Ecto neural progenitor cell (in vitro differentiated cells): ENCODE measurements at places on chromosomes 6 and 20.
A peak's percentile ranks its signal among the peaks of the same experiment; 100 is the strongest.

- DNase-seq = no peak
These were observed 664.8 kb upstream of the GJE1 start for GRCh38 chr6:141467881-141468280.

DNA sequence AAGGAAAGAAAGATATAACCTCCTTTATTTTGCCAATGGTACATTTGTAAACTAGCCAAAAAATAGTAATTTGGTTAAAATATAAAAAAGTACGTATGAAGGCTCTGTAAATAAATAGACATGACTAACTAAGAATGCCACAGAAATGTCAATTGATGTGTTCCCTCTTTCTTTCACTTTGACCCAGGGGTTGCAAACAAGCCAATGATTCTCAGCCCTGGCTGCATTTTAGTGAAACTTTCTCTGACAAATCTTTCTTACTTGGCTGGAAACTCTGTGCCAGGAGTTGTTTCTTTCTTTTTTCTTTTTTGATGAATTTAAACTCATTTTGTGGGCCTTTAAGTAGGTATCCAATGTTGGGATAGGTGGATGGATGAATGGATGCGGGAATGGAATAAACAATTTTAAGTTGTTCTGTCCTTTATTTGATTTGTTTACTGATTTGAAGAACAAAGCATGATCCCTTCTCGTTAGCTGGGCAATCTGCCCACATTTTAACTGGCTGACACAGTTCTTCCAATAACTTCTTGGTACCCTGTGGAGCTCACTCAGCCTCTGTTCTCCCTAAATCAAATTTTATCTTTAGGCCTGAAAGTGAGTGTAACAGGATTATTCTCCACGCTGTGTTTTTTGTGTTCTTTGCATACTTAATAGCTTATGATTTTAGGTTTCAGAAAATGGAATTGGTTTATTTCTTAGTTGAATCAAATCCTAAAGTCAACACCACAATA, 58.6 kb upstream of the GCLC start:
- DNase-seq = no peak

DNA sequence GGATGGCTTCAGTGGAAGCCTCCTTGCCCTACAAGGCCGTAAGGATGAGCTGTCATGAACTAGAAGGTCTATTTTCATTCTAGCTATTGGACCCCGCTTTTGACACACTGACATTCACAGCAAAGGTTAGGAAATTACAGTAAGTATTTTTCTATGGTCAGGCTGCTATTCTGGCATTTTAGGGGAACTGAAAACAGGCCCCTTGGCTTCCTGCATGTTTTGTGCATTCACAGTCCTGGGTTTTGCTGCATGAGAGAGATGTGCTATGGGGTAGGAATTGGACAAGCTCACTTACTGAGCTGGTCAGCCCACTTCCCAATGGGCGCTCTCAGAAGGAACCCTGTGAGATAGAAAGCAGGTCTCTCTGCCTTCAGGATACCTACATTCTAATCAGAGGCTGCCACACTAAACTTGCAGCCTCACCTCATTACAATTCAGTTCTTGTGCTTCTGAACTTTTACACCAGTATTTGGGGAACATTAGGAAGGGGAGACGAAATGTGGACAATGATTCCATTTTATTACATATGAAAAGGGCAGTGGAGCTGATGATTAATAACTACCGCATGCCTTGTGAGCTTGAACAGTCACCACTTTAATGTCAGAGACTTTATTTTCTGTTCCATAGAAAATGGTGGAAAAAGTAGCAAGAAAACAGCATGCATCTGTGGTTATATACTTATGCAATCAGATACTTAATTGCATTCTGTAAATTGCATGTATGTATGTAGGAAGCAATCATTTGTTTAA, 86.6 kb upstream of the TAB2 start:
- DNase-seq = no peak

GRCh38 chr20:40741507-40742106, 52.6 kb upstream of the MAFB start:
- peak; percentile 60 for DNase-seq

GRCh38 chr20:16201191-16201590, 372.1 kb downstream of the KIF16B start:
- DNase-seq = no peak

DNA sequence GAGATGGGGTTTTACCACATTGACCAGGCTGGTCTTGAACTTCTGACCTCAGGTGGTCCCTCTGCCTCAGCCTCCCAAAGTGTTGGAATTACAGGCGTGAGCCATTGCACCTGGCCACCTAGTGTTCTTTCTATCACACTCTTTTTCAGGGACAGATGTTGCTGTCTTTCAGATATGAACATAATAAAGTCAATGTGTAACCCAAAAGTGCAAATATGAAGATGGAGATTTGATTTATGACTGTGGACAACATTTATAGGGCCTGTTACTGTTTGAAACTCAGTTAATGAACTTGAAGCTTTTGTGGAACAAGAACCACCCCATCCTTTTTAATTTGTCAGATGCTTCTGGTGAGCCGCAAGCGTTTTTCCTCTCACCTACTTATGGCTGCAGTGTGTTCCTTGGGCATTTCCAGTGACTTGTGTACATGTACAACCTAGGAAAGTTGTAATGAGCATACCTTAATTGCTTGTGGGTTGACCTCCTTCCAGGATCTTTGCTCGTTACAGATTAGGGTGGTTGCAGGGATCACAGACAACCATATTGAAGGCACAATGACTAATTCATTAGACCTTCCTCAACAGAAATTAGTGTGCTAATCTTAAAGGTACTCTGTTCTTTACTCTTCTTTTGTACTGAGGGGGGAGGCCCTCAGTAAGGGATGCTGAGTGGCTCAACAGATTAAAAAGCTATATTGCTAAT, 6.8 kb downstream of the TBPL1 start:
- no peak for DNase-seq

GRCh38 chr6:17851720-17852161, 135.7 kb downstream of the KIF13A start:
- DNase-seq = no peak

DNA sequence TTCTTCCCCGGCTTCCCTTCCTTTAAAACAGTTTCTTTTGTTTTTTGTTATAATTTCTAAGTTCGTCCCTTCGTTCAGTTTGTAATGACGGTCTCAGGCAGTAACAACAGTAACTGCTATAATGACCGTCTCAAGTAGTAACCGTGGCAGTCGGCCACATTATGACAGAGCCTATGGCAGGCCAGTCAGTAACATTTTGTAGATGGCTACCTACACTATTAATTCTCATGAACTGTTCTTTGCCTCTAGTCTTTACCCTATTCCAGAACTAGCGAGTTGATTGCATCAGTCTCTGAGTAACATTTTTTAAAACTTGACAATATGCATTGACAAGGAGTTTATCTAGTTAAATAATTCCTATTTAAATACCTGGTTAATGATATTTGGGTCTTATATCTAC, 43.0 kb upstream of the ADGRG6 start:
- DNase-seq = no peak

DNA sequence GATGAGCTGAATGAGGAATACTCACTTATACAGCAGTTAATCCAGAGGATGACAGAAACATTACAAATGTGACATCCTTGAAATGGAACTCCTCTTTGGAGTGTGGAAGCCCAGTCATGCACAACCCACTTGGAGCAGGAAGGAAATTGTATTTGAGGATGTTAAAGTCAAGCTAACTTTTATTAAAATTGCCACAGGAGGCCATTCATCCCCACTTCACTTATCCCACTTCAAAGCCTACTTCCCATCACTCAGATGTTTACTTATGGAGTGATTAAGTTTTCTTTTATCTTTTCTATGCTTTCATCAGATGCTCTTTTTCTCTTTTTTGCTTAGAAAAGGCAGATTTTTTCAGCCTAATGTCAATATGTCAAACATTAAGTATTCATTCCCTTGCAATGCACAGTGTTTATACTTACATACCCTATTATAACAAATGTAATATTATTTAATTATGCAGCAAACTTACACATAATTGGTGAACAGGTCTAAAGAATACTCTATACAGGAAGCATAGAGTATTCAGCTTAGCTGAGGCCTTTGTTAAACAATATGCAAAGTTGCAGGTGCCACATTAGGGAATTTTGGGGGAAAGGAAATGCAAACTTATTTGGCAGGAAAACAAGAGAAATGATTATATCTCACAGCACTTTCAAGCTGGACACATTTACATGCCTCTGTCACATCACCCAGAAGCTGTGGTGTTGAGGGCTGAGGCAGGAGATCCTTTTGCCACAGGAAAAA, 148.9 kb downstream of the KHDC1L start:
- DNase-seq = no peak

DNA sequence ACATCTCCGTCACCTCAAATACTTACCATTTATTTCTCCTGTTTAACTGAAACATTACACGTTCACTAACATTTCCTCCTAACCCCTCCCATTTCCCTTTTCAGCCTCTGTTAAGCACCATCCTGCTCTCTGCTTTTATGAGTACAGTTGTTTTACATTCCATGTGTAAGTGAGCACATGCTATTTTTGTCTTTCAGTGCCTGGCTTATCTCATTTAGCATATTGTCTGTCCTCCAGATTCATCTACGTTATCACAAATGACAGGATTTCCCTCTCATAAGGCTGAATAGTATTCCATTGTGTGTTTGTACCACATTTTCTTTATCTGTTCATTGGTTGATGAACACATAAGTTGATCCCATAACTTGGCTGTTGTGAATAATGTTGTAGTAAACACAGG, 22.7 kb downstream of the TAF11 start:
- DNase-seq = no peak

DNA sequence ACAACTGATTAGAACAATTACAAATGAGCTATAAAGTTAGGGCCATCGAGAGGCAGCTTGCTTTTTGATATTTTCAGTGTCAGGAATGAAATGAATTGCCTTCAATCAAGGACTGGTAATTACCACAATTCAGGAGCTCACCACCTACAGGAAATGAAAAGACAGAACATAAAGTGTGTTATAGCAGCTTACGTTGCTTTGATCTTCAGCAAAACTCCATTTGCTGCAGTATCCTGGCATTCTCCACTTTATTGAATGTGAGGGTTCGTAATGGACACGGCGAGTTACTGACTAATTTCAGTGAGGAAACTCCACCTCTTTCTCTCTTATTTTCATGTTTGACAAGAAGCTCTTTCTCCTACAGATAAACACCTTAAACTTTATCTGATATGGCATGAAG, 440.0 kb upstream of the HSF2 start:
- DNase-seq = no peak

DNA sequence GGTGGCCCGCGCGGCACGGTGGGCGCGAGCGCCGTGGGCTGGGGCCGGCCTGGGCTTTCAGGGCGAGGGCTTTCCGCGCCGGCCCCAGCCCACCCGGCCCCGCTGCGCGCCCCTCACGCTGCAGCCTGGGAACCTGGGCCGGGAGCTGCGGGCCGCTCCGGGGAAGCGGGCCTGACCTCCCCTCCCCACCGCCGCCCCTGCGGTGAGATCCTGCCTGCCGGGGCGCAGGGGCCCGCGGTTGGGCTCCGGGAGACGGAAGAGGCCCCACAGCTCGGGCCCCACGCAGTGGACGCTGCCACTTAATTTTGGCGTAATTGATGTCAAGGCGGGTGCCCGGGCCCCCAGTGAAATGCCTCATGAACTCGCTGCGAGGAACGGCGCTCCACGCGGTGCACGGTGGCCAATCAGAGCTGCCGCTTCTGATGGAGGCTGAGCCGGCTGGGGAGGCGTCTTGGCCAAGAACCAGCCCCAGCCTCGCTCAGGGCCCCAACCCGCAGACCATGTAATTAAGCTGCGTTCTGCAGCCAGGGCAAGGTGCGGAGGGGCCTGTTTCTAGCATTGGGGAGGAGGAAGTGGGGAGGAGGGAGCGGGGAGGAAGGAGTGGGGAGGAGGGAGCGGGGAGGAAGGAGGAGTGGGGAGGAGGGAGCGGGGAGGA, 96.1 kb upstream of the BHLHE23 start:
- DNase-seq = no peak

DNA sequence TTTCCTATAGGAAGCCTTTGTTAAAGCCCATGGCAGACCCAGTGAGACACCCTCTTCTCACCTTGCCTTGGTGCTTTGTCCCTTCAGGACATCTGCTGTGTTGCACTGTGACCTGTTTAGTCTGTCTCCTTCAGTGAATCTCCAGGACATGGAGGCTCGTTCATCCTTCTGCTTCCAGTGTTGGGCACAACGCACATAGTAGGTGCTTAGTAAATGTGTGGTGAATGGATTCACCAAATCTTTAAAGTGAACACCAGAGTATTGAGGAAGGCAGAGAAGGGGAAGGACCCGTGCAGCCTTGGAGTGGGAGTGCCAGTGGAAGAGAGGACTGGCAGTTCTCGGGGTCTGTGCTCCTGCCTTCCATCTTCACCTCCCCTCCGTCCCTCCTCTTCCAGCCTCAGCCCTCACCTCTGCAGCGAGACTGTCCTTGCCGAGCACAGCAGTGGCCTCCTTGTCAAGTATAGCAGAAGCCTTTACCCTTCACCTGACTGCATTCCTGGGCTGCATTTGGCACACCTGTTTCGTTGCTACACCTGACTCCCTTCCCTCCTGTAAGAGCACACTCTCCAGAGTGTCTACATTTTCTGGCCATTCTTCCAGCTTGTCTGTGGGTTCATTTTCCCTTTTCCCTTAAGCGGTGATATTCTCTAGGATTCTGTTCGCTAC, 49.2 kb downstream of the ARID1B start:
- DNase-seq = no peak

DNA sequence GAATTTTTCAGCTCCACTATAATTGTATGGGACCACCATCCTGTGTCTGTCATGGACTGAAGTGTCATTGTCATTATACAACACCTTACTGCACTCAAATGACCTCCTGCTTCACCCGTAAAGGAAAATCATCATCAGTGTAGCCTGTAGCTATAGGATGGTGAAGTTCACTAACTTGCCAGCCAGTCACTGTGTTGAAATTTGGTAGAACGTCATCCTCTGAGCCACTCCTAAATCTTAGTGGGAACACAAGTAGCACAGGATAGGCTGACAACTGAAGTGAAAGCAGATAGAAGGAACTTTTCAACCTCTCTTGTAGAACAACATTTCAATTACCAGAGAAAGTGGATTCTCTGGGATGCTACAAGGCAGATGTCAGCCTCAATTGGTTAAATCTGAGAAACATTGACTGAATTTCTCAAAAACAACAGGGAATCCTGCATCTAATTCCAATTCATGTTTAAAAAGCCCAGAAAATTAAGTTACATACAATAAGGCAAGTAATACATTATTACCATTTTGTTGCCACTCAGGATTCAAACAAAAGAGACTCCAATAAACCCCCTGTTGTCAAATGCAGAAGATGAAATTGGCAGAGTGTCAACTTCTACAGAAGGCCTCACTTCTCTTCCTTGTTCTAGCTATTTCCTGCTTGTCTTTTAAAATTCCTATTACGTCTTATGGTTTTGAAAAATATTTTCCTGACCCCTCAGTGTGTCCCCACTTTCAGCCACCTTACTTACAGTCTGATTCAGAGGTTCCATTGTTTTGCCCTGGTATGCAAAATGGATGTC, 647.9 kb upstream of the AGPAT4 start:
- no peak for DNase-seq

GRCh38 chr6:76466286-76466685, 393.8 kb upstream of the IMPG1 start:
- no peak for DNase-seq
